ENCODE measurements at places on chromosomes 16 and 17.

GRCh38 chr16:86718118-86718517 lies 139.8 kb downstream of the FOXL1 start:
- no peak for DNase-seq

DNA sequence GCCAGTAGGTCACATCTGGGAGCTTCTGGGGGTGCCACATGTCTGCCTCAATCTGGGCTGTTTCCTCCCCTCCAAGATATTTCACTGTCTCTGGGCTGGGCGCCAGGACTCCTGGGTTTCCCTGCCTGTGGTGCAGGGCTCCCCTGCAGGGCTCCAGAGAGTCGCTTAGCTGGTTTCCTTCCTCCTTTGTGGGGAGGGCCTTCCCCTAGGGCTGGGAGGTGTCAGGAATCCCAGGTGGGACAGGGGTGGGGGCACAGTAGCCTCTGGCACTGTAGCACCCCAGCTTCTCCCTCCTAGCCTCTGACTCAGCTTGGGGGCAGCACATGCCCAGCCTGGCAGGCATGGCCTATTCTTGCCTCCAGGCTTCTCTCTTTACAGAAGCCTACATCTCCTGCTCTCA lies 2.6 kb downstream of the RARA start:
- no peak for DNase-seq

- no peak for DNase-seq
Observed at GRCh38 chr16:56604966-56605365, 3.4 kb upstream of the MT2A start.

DNA sequence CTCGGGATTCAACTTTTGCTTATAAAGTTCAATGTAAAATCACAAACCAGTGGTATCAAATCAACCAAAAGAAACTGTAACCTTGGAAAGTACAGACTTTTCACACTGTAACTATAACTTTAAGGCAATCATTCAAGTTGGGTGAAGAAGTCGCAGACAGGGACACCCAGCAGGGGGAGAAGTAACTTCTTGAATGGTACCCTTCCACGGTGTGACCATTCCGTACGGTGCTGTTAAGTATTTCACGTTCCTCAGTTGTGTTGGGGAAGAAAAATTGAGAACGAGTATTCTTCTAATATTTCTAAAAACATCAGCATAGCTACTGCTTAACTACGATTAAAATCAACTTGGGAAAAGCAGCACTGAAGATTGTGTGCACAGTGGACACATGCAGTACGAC lies 55.8 kb downstream of the MYH10 start:
- DNase-seq, result no peak

DNA sequence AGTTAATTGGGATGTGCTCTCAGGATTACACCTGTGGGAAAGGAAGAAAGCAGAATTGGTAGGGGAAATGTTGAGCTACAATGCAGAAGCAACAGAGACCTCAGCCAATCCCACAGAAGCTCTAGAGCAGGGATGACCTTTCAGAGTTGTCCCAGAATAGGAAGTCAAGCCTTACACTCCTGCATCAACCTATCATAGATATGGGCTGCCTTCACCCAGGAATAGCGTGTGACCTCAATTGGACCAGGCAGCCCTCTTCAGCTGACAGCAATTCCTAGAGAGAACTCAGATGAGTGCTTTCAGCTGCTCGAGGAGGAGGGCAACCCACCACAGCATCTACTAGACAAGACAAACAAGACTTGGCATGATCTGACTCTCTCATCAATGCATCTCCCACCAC lies 189.7 kb downstream of the TMEM132E start:
- DNase-seq, result no peak

DNA sequence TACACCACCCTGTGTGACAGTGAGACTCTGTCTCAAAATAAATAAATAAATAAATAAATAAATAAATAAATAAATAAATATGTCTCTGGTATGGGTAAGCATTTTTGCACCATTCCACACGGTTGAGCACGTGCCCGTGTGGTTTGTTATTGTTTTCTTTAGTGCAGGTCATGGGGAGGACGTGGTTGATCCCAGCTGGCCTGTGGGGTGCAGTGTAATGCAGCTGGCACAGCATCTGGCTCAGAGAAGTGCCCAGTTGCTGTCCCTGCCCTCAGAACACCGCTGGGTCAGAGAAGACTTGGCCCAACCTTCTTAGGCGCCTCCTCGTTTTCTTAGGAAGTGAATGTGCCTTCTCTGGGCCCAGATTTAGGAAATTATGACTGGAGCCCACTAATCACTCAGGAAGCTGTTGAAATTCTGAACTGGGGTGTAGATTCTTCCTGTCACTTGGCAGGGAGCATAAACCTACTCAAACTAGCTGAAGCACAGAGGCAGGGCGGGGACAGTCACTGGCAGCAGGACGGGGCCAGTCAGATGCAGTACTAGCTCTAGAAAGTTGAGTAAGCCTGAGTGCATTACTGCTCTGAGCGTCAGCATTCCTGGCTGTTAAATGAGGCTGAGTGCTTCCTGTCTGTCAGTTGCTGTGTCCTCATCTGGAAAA lies 85.9 kb downstream of the SNX29 start:
- no peak for DNase-seq

- no peak for DNase-seq
Observed at GRCh38 chr16:53121043-53121620, 66.3 kb downstream of the CHD9 start.

- no peak for DNase-seq
Observed at GRCh38 chr16:13811834-13812233, 108.1 kb upstream of the ERCC4 start.

- peak; percentile 91 for DNase-seq
Observed at GRCh38 chr16:50467943-50468748, 80.0 kb upstream of the NKD1 start.

GRCh38 chr17:2085648-2085949 lies 30.7 kb downstream of the HIC1 start:
- DNase-seq, result no peak
